ENCODE measurements at places on chromosomes 16 and 17.
A peak's percentile ranks its signal among the peaks of the same experiment; 100 is the strongest.

GRCh38 chr17:78557598-78558039, 19.6 kb downstream of the DNAH17 start:
- no peak for DNase-seq

GRCh38 chr17:66468241-66469087, 166.1 kb downstream of the PRKCA start:
- DNase-seq: no peak

DNA sequence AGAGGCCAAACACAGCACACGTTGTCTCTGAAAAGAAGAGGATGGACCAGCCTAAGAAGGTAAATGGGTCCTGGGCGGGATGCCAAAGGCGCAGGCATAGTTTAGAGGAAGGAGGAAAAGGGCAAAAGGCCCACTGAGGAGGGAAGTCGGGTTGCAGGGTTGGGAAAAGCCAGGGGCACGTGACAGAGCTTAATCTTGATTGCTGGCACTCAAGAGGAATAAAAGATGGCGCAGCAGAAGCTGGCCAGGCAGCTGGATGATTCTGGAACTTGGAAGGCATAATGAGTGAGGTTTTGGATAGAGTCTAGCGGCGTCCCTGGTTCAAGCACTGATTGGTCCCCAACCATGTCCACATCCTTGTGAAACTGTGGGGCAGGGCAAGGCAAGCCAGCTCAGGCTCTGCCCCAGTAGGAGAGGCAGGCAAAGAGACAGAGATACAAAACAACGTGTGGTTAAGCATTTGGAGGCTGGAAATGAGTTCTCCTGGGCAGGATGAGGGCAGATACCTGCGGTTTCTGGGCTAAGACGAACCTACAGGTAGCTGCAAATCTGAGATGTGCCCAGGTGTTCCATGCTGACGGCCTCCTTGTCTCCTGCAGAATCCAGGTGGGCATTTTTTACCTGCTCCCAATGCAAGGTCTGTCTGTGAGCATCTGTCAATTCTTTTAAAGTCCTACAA, 52.7 kb upstream of the CIBAR2 start:
- DNase-seq: no peak

DNA sequence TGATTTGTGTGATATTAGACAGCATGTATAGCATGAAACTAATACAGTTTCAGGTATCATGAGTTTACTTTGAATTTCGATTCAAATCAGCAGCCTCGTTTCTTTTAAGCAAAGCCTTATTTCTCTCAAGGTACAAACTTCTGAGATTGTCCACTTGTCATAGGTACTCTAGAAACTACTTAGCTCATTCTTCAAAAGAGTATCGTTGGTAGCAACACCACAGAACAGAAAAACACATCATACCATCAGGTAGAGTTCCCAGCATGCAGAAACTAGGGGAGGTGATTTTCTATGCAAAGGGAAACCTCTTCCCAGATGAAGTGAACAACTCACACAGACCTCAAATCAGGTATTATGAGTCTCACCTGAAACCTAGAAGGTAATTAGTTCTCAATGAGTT, 237.0 kb upstream of the SOX9 start:
- no peak for DNase-seq

- DNase-seq: no peak
Observed at GRCh38 chr16:30076276-30076791, 540 bp downstream of the PPP4C start.

- peak; percentile 38 for DNase-seq
Observed at GRCh38 chr16:30567991-30568638, 3.4 kb downstream of the ZNF688 start.

GRCh38 chr16:26281381-26282110, 589.8 kb downstream of the HS3ST4 start:
- DNase-seq: no peak

Data from AG09319 (cell line).